ENCODE measurements at places on chromosomes 5 and 9.

DNA sequence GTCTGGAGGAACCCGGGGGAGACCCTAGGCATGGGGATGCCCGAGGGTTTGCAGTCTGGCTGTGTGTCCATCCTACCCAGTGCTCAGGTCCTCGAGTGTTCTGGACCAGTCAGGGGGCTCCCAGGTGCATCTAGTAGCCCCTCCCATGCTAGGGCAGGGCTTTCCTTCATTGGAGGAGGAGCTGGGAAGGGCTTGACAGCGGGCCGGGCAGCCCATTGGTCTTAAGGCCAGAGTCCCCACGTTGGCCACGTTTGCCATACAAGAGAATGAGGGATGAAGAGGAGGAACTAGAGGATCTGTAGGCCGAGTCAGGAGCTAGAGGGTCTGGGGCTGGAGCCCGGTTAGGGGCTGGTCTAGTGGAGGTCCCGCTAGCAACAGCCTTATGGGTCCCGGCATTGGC is 37.3 kb upstream of the CTSV start:
- no peak for DNase-seq

DNA sequence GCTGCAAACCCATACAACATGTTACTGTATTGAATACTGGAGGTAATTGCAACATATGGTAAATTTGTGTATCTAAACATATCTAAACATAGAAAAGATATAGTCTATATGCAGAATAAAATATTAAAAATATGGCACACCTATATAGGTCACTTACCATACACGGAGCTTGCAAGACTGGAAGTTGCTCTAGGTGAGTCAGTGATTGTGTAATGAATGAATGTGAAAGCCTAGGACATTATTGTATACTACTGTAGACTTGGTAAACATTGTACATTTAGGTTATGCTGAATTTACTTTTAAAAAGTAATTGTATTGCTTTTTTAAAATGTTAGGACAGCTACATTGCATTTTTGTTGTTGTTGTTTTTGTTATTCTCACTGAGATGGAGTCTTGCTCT is 968.8 kb downstream of the TLE1 start:
- no peak for DNase-seq

- no peak for DNase-seq
These were observed 7.3 kb upstream of the CTSV start for GRCh38 chr9:97046228-97046627.

DNA sequence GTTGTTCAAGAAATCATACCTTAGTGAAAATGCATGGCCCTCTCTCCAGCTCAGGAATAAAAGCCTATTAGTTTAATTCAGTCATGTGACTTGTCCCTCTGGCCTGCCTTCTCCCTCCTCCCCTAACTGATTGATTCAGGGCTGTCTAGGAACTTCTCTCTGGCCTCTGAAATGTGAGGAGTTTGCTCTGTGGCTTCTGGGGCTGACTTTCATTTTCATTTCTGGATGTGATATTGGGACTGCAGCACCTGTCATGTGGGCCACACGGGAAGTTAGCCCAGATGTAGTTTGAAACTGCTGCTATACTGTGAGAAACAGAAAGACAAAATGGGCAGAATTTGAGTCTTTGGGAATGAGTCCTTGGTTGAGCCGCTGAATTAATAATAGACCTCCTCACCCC is 44.8 kb downstream of the PARP8 start:
- DNase-seq, result no peak

GRCh38 chr9:95005278-95006143 is 279.0 kb downstream of the AOPEP start:
- no peak for DNase-seq

DNA sequence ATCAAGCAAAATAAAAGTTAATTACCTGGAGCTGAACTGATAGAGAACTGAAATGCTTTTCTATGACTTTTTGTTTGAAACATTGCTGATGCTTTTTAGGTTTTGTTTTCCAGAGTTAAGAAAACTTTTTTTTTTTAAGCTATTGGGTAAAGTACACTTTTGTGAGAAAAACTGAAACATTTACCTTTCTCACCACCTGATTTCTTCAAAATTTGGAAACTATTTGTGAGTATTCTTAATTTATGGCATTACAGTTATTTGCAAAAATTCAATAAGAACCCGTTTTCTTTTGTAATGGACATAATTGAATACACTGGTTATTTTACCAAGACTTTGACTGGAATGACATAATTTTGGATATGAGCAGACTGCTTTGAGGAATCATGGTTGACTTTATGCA is 6.6 kb downstream of the C9orf153 start:
- DNase-seq, result no peak

GRCh38 chr9:95285307-95285706 is 32.2 kb downstream of the FANCC start:
- no peak for DNase-seq

GRCh38 chr5:141488591-141489561 is at the start of gene PCDHGC5:
Gene PCDHGC5 (plus strand): TSS chr5:141489081. CDS start chr5:141489241, 160 bp downstream.
- no peak for DNase-seq

GRCh38 chr9:18947892-18948339 is 85.1 kb downstream of the SAXO1 start:
- DNase-seq, result no peak

DNA sequence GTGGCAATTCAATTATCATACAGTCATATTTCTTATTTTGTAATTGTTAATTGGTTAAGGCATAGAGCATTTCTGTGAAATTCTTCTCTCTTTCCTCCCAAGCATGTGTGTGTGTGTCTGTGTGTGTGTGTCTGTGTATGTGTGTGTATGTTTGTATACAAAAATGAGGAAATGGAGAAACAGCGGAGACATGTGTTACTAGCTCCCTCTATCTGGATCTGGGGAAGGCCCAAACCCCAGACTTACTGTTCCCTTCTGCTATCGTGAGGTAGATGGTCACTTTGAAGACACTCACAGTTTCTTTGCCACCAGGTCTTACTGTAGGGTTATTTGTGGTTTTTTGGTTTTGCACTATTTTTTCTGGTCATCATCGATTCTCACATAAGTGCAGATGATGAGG is 11.4 kb upstream of the C5orf63 start:
- DNase-seq, result no peak

DNA sequence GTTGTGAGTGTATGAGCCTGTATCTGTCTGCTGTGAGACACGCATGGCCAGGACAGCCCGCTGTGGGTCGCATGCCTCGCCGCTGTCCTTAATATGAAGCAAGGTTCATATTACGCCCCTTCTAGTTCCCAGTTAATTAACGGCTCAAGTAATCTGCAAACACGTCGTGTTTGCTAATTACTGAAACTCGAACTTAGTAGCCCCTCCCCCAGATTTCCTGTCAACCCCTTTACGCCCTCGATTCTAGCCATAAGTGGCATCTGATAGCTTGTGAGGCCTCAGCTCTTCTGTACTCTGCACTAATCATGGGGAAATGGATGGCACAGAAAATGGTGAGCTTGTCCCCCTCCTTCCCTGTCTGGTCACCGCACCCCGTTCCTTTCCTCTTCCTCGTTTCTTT is 116.9 kb upstream of the OTULINL start:
- DNase-seq, result no peak

DNA sequence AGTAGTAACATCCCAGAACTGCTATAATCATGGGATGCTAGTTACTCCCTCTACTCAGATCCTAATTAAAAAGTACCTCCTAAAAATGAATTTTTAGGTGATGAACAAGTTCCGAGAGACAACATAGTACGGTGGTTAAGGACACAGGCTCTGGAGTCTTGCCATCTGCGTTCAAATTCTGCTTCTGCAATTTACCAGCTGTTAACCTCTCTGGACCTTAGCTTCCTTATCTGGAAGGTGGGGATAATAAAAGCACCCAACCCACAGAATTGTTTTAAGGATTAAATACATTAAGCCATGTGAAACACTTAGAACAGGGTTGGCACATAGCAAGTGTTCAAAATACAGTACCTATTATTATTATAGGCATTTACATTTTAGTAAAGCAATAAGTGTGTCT is 77.5 kb upstream of the XPA start:
- no peak for DNase-seq

- no peak for DNase-seq
These were observed 50.2 kb upstream of the NR3C1 start for GRCh38 chr5:143453720-143454119.

DNA sequence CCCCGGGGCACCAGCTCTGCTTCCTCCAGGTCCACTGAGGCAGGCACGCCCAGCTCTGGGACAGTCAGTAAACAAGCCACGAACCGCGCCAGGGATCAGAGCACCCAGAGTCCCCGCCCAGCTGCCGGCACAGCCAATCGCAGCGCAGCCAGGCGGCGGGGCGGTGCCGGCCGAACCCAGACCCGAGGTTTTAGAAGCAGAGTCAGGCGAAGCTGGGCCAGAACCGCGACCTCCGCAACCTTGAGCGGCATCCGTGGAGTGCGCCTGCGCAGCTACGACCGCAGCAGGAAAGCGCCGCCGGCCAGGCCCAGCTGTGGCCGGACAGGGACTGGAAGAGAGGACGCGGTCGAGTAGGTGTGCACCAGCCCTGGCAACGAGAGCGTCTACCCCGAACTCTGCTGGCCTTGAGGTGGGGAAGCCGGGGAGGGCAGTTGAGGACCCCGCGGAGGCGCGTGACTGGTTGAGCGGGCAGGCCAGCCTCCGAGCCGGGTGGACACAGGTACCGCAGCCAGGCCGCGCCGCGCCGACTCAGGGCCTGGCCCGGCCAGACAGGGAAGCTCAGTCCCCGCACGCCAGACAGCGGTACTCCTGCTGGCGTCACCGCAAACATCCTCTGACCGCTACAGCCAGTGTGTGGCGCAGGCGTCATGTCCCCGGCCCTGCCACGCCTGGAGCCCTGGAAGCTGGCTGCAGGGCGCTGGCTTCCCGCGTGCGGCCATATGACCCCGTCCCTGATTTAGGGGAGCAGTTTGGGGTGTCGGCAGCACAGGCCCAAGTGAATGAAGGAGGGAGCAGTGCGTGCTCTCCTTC is at the start of gene CTSL:
Gene CTSL, plus strand, starts transcription at position 220 of the 810 bp plus-strand sequence. CDS start 1,485 bp downstream, outside the sequence.
- no peak for DNase-seq

- no peak for DNase-seq
These were observed 7.5 kb upstream of the GTF3C5 start for GRCh38 chr9:133023117-133023890.

DNA sequence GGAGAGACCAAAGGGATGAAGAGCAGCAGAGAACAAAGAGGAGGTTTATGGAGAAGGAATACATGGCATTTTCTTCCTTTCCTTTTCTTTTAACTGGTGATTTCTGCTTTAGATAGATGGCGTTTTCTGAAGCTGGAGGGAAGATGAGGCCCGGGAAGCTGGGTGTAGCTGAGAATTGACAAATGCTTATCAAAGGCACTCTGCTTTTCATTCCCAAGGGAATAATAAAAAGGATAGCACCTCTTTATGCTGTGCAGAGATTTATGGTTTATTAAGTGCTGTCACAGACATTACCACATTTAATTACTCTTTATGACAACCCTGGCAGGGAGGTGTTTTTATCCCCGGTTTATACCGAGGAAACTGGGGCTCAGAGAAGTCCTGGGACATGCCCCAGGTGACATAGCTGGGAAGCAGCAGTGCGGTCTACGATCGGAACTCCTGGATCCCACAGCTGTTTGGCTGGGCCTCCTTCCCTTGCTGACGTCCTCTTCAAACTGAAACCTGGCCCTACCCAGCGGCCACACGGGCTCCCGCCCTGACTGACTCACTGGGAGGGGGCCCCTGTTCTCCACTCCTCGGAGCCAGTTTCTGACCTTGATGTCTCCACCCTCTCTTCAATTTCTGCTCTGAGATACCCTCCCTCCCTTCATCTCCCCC is 8.2 kb upstream of the EPB41L4B start:
- DNase-seq, result no peak

DNA sequence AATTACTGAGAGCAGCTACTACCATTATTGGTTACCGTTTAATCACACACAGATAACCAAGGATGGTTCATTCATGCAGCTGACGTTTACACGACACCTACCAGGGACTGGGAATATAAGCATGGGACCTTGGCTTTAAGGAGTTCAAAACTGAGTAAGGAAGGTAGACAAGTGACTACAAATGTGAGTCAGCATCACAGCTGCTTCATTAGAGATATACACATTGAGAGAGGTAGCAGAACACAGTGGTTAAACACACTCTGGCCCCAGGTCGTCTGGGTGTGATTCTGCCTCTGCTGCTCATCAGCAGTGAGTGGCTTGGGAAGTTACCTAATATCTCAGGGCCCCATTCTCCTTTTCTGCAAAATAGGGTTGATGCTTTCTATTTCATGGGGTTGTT is 268.6 kb downstream of the NR3C1 start:
- no peak for DNase-seq

DNA sequence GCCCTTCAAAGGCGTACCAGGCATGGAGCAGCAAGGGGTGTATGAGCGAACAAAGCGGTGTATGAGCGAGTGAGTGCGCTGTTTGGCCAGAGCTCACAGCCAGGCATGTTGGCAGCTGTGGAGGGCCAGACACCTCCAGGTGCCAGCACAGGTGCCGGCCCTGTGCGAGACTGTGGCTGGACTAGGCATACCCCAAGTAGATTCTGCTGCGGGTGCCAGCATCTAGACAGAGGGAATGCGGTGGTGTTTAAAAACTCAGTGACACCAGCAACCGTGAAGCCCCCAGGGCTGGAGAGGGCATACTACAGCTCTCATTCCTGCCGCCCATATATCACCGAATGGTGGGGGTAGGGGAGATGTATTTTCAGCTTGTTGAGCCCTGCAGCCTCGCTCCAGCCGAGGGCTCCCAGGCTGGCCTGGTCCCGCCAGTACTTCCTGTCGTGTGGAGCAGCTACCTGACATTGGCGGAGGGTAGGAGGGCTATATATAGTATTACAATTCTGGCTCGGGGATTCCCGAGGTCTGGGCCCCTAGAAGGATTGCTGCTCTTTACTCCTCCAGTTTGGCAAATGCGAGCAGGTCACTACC is 1829.6 kb upstream of the NUDT12 start:
- DNase-seq, result no peak

GRCh38 chr9:110013064-110013463 is 194.9 kb downstream of the C9orf152 start:
- DNase-seq, result no peak

- DNase-seq, result no peak
These were observed 368 bp upstream of the CCDC180 start for GRCh38 chr9:97307091-97307490.

GRCh38 chr5:175902026-175902425 is 30.6 kb downstream of the CPLX2 start:
- DNase-seq, result no peak

DNA sequence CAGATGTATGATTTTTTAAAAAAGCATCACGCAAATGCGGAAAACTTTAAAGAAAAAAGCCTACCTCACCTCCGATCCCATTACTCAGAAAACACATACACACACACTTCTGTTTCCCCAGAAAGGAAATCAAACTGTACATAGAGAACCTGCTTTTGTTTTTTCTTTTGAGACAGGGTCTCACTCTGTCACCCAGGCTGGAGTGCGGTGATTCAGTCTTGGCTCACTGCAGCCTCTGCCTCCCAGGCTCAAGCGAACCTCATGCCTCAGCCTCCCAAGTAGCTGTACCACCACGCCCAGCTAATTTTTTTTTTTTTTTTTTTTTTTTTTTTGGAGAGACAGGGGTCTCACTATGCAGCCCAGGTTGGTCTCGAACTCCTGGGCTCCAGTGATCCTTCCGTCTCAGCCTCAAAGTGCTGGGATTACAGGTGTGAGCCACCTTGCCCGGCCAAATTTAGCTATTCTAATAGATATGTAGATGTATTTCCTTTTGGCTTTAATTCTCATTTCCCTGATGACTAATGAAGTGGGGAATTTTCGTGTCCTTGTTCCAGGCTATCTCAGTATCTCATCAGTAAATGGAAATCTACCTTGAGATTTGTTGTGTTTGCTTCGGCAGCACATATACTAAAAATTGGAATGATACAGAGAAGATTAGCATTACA is 25.7 kb upstream of the EEIG1 start:
- no peak for DNase-seq
